ENCODE measurements at places on chromosomes 6 and 20.
A peak's percentile ranks its signal among the peaks of the same experiment; 100 is the strongest.

DNA sequence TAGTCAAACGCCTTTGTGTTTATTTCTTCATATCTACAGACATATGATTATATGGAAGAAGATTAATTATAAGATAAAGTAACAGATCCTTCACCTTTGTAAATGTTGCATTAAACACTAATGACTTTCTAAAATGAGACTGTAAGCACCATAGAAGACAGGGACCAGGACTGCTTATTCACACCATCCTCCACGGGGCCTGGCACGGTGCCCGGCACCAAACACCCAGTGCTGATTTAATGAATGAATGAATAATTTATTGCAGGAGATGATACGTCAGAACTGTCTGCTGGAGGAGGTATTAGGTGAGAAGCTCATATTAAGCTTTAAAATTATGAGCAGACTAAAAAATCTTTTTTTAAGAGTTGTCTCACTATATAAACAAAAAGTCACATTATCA is 88.3 kb downstream of the SLX4IP start:
- DNase-seq: peak; percentile 33

DNA sequence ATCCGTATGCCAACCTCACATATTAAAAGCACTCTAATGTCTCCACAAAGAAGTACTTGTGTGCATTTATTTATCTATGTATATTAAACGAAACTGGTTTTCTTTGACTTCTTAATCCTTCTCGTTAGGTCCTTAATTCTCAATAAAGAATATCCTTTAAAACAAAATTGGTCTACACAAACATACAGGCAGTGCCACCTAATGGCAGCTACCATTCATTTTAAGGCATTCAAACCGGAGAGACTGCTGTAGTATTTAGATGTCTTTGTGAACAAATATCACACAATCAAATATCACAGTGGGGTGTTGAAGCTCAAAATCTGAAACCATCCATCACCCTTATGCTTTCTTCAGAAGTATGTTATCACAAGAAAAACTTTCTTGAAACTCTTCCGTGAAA is 96.6 kb upstream of the IRAK1BP1 start:
- DNase-seq: no peak

- DNase-seq: no peak
Observed at GRCh38 chr20:58950603-58951002, 30.5 kb upstream of the NELFCD start.

- DNase-seq: no peak
Observed at GRCh38 chr20:8161264-8162071, 29.4 kb downstream of the PLCB1 start.

GRCh38 chr6:111550195-111550594 is 55.5 kb downstream of the TRAF3IP2 start:
- DNase-seq: no peak

DNA sequence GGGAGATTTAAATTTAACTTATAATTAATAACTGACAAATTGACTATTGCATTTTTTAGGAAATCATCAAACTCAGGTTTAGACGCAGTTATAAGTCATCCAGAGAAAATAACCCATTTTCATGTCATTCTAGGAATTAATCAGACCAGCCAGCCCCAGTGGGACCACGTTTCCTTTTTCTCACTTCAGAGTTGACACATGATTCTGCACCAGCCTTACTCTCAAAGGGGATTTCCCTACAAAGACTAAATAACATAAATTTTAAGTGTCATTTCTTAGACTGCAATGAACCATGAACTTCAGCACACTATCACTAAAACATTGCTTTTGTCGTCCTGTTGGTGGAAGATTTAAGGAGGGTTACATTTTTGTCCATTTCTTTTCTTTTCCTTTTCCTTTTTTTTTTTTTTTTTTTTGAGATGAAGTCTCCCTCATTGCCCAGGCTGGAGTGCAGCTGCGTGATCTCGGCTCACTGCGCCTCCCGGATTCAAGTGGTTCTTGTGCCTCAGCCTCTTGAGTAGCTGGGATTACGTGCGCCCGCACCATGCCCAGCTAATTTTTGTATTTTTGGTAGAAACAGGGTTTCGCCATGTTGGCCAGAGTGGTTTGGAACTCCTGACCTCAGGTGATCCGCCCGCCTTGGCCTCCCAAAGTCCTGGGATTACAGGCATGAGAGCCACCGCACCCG is 3.6 kb downstream of the IPCEF1 start:
- no peak for DNase-seq

- no peak for DNase-seq
Observed at GRCh38 chr20:1310506-1311190, 18.3 kb downstream of the SDCBP2 start.

DNA sequence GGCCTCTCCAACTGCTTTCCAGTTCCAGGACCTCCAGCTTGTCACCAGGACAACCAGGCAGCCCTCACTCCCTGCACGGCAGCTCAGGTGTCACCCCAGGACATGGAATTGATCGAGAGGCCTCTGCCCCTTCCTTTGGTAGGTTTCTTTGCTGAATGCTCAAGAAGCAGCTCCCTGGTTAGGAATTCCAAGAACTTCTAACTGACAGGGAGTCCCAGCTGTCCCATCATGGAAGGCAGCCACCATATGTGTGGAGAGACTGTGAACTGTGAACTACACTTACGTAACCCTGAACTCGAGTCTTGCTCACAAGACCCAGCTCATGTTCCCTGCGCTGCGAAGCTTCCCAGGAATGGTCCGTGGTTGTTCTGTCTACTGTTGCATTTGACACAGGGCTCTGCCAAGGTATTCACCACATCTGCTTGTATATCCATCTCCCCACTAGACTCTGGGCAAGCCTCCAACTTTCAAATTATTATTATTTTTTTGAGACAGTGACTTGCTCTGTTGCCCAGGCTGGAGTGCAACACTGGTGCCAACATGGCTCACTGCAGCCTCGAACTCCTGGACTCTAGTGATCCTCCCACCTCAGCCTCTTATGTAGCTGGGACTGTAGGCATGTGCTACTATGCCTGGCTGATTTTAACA is 35.7 kb downstream of the MGME1 start:
- no peak for DNase-seq

DNA sequence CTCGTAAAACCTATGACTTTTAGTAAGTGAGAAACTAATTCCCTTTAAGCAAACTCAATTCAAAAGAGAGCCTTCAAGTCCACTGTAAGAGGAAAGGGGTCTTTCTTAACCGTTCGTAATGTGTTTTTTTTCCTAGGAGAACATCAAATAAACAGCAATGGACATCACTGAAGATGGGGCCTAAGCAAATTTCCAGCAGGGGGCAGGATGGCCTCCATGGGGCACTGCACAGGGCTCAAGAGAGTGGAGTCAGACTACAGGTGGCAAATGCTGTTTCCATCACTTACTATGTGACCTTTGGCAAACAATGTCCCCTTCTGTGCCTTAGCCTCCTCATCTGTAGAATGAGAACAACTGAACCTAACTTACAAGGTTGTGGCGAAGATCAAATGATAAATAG is 88.7 kb downstream of the ARHGAP18 start:
- DNase-seq: peak; percentile 66

DNA sequence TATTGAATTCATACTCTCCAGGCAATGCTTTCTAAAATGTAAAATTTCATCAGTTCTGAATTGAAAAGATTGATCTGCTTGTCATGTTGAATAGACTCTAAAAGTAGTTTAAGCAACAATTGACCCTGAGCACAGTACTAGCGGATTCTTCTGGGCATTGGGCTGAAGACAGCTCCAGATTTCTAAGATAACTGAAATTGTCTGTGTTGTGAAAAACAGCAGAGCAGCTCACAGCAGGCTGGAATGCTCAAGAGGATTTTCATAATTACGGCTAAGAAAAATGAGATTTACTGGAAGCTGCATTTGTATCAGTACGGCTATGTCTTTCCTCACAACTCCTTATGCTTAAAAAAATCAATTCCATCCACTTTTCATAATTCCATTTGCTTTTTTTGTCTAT is 373.7 kb downstream of the HACE1 start:
- DNase-seq: no peak

GRCh38 chr6:161684731-161685475 is 411.0 kb upstream of the AGPAT4 start:
- DNase-seq: no peak

- DNase-seq: no peak
Observed at GRCh38 chr6:161359618-161359945, 85.7 kb upstream of the AGPAT4 start.

DNA sequence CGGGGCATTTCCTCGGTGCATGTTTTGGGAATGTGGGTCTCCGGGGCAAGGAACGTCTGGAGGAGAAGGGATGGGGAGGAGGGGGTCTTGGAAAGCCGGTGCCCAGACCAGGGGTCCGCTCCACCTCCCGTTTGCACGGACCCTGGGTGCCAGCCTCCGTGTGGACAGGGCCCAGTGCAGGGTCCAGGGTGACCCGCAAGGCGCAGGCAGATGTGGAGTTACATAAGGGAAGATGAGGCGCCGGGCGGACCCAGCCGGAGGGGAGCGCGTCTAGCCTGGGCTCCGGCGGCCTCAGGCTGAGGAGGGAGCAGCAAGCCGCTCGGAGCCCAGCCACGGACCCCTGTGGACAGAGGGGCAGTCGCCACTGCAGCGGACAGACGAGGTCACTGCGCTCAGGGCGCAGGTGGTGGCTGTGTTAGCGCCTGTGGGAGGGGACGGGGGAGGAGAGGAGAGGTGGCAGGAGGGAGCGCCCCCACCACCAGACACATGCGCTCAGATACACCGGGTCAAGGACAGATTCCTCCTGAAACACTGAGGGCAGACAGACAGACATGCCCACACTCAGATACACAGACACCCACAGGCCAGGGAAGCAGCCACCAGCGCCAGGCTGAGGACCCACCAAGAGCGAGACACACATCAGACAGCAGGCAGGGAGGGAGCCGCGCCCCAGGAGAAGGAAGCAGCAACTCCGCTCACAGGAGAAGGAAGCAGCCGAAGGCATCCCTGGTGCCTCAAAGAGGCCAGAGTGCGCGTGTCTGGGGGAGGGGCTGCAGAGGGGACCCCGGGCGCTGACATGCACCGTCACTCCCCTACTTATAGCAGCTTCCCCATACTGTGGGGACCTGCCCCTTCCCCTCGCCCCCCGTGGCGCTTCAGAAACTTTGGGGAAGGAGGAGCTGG is 839 bp upstream of the HRH3 start:
- no peak for DNase-seq

- no peak for DNase-seq
Observed at GRCh38 chr6:88369262-88369661, 203.1 kb upstream of the CNR1 start.

GRCh38 chr6:71280701-71281100 is 7.9 kb upstream of the OGFRL1 start:
- DNase-seq: no peak

GRCh38 chr20:4261333-4262284 is 246.3 kb upstream of the RNF24 start:
- no peak for DNase-seq

DNA sequence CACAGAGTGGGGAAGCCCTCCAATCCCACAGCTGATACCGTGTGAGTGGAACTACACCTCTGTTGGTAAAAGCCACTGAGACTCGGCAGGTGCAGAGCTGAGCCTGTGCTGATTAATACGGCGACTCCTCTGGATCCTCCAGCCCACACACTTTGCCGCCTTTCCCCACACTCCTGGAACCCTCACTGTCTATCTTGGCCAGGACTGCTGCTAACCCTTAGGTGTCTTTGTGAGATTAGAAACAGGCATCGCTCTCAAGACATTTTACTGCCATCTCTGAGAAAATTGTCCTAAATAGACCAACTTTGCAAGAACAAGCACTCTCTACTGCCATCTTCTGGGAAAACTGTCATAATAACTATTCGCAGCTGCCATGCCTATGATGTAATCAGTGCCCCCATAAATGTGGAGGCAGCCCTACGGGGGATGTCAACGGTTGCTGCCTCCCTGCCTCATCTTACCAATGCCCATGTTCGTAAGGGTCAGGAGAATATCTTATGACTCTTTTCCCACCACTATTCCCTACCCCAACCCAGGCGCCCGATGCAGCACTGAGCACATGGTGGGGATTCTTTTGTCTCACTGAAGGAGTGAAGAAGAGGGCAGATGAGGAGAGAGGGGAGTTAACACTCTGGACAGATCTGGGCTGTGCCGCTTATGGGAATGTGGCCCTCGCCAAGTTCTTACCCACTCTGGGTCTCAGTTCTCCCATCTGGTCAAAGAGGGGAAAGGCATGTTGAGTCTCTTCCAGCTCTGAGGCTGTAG is 26.1 kb upstream of the KCNB1 start:
- peak; percentile 49 for DNase-seq

- DNase-seq: peak; percentile 72
Observed at GRCh38 chr6:30357678-30358540, 13.0 kb downstream of the RPP21 start.

- no peak for DNase-seq
Observed at GRCh38 chr20:40502576-40502975, 186.5 kb downstream of the MAFB start.

- DNase-seq: no peak
Observed at GRCh38 chr6:45533386-45533785, 155.7 kb upstream of the SUPT3H start.

DNA sequence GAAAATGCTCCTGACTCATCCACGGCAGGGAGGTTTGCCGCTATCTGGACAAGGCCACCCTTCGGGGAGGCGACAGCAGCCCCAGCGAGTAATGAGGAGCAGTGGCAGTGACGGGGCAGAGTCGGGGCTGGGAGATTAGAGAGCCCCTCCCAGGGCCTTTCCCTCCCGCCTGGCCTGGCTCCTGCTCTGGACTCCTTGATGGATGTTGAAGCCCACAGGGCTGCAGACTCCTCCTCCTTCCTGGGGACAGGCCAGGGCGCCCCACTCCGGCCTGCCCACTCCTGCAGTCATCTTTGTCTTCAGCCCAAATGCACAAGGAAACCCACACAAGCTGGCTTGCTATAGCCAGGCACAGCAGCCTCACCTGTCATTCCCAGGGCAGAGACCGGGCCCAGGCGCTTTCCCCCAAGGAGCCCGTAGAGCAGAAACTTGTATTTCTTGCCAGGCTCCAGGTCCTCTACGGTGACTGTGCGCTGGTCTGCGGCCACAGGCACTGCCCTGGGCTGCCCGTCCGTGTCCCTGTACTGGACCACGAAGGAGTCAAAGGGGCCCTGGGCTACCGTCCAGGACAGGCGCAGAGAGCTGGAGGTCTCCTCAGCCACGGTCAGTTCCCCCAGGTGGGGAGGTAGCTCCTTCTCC is 7.7 kb downstream of the CYP21A2 start:
- DNase-seq: peak; percentile 8

DNA sequence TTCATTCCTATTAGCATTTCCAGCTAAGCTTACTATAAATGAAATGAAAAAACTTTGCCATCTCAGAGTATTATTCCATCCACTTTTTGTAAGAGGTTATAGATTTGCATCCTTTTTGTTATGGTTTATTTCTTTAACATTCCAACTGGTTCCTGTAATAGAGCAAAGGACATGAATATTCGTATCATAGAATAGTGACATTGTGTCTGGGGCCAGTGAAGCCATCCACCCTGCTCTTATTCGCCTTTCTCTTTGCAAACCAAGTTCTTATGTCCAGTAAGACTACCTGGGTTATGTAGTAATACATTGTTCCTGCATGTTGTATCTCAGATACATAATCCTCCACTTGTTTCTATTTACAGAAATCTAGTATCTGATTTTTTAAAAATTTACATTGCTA is 43.1 kb downstream of the DCBLD1 start:
- no peak for DNase-seq

DNA sequence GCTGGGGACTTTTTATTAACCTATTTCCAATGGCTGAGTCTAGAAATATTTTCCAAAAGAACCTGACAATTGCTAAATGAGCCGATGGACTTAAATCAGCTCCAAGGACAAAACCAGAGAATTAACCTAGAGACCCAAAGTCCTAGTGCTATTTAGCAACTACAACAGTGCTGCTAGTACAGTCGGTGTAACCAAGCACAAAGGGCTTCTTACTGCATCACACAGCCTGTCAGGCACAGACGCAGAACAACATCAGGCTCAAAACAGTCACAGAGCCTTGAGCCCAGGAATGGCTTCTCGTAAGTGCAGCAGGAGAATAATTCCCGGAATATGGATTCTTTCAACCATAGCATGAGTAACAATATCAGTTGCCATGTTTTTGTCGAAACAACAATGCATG is 70.0 kb downstream of the GFOD1 start:
- DNase-seq: no peak

Measured in hematopoietic multipotent progenitor cell treated with erythropoietin and hydrocortisone succinate and interleukin-3 and kit ligand, for 8 days (in vitro differentiated cells).